ENCODE measurements at places on chromosomes 3 and 15. TPM values are rescaled to one million over a fixed set of nuclear protein-coding genes. Genes with fewer than 3 reads are reported as not detected.

The DCBLD2 gene
- 48.5 TPM for total RNA-seq

The SLC15A2 gene
- under 0.01 TPM for total RNA-seq

The IQCB1 gene
- total RNA-seq, result 10.4 TPM

The DPH3 gene
- total RNA-seq, result 14.4 TPM

The TRPC1 gene
- total RNA-seq, result 43.8 TPM

The CD96 gene
- total RNA-seq, result under 0.01 TPM

The CD276 gene
- 90.9 TPM for total RNA-seq

The OCA2 gene
- not detected for total RNA-seq

The FRMD5 gene
- total RNA-seq, result 9.3 TPM

The NKTR gene
- total RNA-seq, result 27.8 TPM

The MESP2 gene
- 1.9 TPM for total RNA-seq

The ZNF710 gene
- 6.5 TPM for total RNA-seq

The TTC21A gene
- 4.8 TPM for total RNA-seq

The TRAT1 gene
- not detected for total RNA-seq

The MESP1 gene
- total RNA-seq, result 0.17 TPM

Data from bronchial smooth muscle cell (primary cell).